ENCODE measurements at places on chromosomes 7 and 10.

DNA sequence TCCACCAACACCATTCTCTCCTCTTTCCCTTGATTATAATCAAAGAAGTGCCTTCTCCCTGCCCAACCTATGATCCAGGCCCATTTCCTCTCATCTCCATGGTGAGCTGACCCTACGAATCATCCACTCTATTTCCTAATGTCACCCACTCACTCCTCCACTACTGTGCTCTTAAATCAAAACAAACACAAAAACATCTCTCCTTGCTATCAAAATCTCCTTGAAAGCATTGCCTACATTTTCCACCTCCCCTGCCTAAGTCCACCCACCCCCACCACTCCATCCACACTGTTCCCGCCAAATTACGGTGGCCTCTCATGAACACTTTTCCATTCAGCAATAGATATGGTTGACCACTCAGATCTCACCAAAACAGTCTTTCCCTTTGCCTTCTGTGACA, 5.3 kb downstream of the DYDC1 start:
- DNase-seq, result no peak

GRCh38 chr10:122154545-122155366, 116.3 kb upstream of the BTBD16 start:
- DNase-seq, result no peak

DNA sequence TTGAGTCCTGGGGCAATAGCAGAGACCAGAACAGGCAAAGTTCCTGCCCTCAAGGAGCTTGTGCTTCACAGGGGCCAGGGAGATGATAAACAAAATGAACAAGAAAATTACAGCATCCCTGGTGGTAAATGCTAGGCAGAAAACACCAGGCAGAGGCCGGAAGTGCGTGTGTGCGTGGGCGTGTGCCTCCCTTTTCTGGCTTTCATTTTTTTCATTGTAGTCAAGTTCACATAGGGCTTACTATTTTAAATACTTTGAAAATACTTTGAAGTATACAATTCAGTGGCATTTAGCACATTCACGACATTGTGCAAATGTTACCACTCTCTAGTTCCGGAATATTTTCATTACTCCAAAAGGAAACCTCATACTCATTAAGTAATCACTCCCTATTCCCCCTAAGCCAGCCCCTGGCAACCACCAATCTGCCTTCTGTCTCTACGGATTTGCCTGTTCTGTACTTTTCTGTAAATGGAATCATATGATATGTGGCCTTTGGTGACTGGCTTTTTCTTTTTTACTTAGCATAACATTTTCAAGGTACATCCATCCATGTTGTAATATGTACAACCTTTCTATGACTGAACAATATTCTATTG, 88.1 kb upstream of the PDCD4 start:
- DNase-seq, result peak; percentile 53

- DNase-seq, result no peak
Measured at GRCh38 chr10:13614530-13615332, 28.0 kb downstream of the PRPF18 start.

DNA sequence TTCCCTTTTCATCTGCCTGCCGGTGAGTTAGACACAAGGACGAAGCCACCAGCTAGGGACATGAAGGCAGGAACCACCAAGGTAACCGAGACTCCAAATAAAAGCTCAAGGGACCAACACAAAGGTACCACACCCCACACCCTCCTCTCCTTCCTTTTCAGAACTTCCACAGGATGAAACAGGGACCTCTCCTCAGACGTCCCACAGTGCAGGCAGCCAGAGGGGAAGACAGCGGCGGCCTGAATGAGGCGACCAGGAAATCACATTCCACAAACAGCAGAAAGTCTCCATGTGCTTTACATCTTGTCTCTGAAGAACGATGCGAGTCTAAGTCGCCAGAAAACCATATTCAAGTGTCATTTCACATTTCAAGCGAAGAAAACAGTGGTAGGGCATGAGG, 97.8 kb downstream of the DIP2C start:
- DNase-seq, result no peak

DNA sequence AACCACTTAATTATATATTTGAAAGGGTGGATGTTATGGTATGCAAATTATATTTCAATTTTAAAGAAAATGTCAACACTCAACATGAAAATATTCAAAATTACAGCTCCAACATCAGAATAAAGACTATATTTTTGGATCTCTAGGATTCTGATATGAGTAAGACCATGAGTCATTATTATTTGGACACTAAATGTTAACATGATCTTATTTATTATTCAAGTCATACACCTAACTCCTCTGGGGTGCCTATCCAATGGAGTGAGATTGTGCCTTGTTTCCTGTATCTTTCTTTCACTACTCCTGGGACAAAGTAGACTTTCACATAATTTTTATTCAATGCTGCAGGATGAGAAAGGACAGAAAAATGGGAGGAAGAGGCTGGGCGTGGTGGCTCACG, 135.2 kb upstream of the PRSS1 start:
- no peak for DNase-seq

DNA sequence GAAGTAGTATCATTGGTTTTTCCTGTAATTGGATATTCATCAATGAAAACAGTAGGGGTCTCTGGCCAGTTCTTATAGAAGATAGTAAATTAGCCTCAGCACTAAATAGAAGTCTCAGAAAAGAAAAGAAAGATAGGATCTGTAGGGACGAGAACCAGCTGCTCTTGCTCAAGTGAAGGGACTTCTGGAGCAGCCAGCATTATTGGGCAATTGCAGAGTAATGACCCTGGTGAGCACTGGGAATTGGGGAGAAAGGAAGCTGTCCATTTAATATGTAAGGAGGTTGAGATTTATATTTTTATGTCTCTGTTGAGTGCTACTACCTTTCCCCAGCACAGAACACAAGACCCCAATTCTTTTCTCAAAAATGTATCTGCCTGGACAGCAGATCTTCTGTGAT, 61.2 kb upstream of the WNT16 start:
- DNase-seq, result no peak

DNA sequence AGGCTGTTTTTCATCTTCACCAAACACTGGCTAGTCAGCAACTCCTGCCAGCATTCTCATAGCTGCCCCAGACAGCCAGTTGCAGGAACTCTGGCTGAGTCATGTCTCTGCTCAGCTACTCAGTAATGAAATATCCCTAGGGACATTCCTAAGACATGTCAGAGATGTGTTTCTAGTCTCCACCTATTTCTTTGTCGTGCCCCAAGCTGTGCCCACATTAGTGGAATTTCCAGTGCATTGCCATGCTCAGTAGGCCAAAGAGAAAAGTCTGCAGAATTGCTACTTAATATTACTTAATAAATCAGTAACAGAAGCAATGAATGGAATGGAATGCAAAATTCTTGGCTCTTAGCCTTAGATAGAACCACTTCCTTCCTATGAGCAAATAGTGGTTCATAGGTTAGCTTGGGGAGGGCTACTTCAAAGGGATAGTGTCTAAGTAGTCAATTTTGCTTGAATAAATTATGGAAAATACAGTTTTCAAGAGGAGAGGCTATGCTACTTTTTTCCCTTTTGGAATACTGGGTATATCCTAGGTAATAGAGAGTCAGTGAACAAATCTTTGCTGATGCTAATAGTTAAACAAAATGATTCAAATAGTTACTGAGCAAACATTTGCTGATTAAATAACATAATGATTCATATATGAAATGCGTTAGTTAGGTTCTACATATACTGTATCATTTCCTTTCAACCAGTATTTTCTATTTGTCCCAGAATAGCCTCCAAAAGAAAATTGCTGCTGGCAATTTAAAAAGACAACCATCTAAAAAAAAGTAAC, 23.6 kb upstream of the SEMA3C start:
- no peak for DNase-seq

DNA sequence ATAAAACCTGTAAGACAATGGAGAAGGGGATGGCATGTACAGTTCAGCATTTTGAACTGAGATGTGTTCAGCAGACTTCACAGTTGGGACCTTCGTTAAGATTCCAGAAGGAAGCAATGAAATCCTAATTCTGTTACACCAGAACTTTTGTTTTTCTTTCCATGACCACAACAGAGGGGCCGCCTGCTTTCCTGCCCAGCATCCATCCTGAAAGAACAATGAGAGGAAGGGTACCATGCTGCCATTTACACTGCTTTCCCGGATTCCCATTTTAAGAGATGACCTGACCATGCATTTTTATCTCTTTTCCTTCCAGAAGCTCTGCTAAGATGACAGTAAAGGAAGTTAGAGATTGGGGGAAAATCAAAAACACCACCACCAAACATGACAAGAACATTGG, 92.7 kb downstream of the PIP4K2A start:
- no peak for DNase-seq

- DNase-seq, result no peak
Measured at GRCh38 chr10:73591935-73592699, 975 bp upstream of the USP54 start.

DNA sequence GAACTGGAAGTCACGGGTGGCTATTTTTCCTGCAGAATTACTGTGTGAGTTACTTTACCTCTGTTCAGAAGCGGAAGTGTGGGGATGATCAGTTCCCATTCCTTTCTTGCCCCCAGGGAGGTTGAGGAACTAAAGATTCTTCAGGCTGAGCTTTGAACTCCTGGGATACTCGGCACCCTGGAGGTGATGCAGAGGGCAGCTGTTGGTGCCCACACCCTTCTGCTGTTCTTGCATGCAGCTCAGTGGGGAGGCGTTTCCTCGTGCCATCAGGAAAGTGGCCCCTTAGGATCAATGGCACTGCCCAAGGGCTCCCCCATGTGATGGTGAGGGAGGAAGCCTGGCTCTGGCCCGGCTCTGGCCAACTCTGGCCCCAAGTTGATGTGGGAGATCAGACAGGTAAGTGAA, 44.7 kb upstream of the MXI1 start:
- no peak for DNase-seq

- no peak for DNase-seq
Measured at GRCh38 chr10:132151286-132151950, 35.3 kb upstream of the DPYSL4 start.

DNA sequence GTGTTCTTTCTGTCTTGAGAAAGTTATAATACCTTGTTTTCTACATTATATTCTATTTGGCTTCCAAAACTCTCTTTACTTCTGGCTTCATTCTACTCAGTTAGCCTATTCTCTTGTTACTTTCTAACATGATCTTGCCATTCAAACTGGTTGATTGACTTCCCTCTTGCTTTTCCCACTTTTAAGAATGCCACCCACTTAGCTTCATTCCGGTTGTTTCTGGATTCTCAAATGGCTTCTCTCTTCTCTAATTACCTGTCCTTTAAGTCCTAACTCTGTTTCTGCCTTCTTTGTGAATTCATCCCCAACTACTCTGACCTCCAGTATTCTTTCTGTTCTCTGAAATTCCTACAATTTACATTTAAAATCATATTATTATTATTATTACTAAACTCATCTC, 52.0 kb downstream of the ANKIB1 start:
- DNase-seq, result no peak

DNA sequence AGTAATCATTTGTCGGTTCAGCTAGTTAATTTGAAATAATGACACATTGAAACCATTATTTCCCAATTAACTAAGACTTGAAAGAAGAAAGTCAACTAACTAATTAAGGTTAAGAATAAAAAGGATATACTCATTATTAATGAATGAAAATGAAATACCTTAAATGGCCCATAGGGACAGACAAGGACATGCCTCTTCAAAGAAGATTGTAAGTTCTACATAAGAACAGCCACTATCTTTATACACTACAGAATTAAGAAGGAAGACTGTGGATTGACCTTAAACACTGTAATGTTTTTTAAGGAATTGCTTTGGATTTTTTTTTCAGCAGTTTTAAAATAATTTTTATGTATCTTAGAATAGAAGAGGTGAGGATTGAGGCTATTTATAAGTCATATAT, 60.7 kb downstream of the CSTF2T start:
- no peak for DNase-seq

DNA sequence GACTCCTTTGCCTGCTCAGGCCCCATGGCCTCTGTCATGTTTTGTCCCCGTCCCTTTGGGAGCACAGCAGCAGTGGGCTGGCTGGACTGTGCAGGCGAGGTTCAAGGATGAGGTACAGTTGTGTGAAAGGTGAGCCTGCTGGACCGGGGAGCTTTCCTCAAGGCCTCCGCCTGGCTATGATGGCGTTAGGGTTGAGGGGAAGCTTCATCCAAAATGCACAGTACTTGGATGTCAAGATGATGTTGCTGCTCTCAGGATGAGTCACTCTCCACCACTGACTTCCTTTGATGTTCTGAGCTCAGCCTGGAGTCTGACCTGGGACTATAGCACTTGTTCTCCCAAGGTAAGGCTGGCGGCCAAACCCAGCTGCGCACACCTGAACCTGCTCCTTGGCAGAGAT, 152.7 kb upstream of the SHH start:
- no peak for DNase-seq

- DNase-seq, result no peak
Measured at GRCh38 chr7:8121243-8121642, 140.7 kb downstream of the ICA1 start.

- no peak for DNase-seq
Measured at GRCh38 chr10:31707093-31708039, 221.3 kb downstream of the ARHGAP12 start.

DNA sequence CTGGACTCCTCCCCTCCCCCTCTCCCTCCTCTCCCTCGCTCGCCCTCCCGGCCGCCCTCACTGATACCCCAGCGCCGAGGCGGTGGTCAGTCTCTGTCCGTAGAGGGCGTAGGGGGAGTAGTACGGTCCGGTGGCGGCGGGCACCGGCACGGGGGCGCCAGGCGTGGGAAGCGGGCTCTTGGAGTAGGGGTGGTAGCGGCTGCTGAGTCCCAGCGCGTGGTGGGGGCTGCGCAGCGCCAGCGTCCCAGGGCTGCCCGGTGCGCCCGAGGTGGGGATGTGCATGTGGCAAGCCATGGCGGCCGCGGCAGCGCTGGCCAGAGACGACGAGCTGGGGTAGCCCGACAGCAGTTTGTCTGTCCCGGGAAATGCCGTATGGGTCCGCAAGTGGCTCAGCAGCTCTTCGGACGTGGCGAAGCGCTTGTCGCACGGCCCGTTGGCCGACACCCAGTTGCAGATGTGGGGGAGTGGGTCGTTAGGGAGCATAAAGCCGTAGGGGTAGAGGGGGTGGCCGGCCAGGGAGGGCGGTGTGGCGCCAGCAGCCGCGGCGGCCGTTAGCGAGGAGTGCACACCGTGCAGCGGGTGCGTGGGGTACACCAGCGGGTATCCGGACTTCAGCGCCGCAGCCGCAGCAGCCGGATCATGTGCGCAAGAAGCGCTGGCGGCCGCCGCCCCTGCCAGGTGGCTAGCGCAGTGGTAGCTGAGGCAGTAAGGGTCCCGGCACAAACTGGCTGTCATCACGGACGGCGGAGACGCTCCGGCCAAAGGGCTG, 2.7 kb downstream of the ZNF503 start:
- no peak for DNase-seq

- no peak for DNase-seq
Measured at GRCh38 chr10:110074758-110075671, 67.2 kb downstream of the ADD3 start.

DNA sequence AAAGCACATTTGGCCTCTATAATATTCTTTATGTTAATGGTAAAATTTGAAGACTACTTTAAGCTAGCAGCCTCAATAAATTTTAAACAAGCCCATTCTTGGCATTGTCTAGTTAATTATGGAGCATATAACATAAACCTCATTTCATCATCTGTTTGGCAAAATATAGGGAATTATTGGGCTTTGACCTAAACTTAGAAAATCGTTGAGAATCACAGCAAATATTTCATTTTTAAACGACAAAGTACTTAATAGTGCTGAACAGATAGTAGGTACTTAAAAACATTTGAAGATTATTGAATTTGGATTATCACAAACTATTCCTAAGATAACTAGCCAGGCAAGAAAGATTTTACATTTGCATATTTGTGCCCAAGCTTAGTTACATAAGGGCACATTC, 73.4 kb downstream of the AGMO start:
- DNase-seq, result no peak

All from stimulated activated CD8-positive, alpha-beta memory T cell treated with anti-CD3 and anti-CD28 coated beads, Interleukin-4, amount 100 ng/mL, for 4 hours (primary cell).